Central memory CD4-positive, alpha-beta T cell (primary cell): ENCODE measurements at places on chromosomes 12 and 14.
A peak's percentile ranks its signal among the peaks of the same experiment; 100 is the strongest.

- no peak for DNase-seq
Observed at GRCh38 chr12:44627387-44628166, 248.5 kb downstream of the NELL2 start.

DNA sequence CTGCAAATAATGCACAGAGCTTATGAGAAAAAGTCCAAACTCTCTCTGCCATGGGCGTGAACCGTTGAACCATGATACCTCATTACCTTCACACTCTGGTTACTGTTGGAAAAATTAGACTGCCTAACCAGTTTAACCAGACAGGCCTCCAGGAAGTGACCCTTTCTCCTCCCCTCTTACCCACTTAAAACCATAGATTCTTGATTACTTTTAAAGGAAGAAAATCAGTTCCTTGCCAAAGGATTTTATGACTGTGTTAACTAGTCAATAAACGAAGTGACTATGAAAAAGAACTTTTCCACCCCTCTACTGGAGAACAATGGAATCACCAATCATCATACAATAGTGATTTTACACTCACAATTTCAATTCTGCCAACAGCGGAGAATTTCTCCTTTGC is 254.0 kb upstream of the ATP2B1 start:
- no peak for DNase-seq

DNA sequence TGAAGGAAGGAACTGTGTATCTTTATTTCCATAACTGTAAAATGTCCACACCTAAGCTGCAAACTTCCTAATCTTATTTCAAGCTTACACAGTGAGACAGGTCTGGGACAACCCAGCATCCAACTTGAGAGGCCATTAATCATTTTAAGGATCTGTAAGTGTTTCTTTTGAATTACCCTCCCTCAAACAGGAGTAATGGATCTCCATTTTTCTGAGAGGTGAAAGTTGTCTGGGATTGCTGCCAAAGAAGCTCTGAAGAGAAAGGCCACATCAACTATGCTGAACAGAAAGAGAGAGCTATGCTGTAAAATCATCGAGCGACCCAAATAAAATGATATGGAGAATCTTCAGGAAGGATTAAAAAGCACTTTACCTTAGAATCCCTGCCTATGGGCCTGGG is 131.7 kb upstream of the CPNE8 start:
- no peak for DNase-seq

GRCh38 chr14:69773571-69774276 is 6.8 kb downstream of the SRSF5 start:
- peak; percentile 17 for DNase-seq

GRCh38 chr12:71008616-71009015 is 88.1 kb upstream of the PTPRR start:
- no peak for DNase-seq

- DNase-seq, result no peak
Observed at GRCh38 chr14:46840944-46841720, 189.6 kb upstream of the RPL10L start.

GRCh38 chr14:54488318-54488645 is 498 bp downstream of the GMFB start:
- no peak for DNase-seq

DNA sequence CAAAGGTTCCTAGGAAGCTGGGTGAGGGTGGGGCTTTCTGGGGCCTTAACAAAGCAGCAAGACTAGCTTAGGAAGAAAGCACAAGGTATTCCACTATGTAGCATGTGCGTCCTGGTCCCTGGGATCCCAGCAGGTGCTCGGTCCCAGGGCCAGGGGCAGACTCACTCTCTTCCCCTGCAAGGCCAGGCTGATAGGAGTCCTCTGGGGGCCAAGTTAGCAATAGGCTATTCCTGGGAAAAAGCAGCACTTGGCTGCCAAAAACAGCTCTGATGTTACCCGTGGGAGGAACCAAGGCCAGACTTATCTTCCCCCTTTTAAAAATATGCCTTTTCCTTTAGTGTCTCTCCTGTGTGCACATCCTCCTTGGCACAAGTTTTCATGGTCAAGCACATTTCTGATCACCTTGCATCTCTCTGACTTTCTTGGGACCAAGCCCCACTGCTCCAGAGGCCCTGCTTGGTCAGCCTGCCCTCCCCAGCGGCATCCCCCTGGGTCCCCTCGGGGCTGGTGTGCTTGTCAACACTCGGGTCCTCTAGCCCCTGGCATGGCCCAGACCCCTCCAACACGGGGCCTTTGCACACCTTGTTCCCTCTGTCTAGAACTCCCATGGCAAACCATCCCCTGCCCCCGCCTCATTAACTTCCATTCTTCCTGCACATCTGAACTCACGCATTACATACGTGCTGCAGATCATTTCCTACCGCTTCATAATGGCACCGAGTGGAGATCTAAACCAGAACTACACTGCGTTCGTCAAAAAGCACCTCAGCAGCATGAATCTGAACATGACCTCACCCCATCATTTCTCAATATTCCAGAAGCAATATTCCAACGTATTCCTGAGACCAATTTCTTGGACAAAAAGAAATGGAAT is 21.9 kb downstream of the CCDC92 start:
- no peak for DNase-seq

DNA sequence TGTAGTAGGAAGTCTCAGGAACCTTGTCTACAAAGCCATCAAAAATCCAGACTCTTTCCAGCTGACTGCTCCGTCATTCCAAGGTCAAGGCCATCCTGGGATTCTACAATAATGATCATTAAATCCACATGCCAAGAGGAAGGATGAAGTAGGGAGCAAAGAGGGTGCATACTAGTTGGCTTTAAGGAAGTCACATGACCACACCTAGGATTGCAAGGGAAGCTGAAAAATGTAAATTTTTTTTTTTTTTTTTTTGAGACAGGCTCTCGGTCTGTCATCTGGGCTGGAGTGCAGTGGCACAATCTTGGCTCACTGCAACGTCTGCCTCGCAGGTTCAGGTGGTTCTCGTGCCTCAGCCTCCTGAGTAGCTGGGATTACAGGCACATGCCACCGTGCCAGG is 7.3 kb upstream of the MRPL42 start:
- DNase-seq, result no peak

DNA sequence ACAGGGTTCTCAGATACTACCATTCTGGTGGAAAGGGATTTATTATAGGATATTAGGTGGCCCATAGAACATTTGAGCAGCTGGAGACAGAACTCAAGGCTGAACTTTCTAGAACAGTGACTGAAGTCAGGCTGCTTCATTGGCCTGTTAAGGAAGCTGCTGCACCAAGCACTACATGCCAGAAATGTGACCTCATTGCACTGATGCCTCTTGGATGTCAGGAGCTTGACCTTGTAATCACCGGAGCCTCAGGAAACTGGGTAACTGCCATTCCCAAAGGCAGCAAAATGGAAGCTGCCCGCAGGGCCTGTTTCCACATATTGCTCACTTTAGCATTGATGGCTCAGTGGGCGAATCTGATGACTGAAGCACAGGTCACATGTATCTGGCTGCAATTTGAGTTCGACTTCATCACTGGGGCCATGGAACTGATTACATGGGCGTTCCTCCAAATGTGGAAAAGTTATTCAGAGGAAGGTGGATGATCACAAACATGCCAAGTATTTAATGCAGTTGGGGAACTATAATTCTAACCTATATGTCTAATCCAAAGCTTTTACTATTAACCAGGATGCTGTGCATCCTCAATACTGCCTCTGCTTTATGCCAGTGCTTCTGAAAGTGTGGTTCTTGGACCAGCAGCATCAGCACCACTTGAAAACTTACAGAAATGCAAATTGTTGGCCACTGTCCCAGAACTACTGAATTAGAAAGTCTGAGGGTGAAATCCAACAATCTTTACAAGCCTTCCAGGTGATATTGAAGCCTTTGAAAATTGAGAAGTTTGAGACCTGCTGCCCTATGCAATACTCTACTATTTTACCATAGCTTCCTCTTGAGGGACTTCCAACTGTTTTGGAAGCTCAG is 337.2 kb upstream of the NAV3 start:
- no peak for DNase-seq

DNA sequence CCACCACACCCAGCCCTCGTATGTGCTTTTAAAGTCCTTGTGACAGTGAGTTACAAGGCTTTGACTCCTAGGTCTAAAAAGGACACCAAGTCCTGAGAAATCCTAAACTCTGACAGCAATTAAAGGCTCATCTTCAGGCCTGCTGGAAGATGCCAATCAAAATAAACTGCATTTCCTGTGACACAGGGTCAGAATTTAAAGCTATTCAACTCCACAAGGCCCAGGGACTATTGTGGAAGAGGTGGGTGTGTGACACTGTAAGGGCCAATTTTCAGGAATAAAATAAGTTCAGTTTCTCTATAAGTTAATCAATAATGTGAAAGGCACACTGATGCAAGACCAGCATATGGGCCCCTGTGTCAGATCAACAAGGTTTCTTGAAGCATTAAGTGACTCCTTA is 69.5 kb upstream of the HECTD1 start:
- DNase-seq, result no peak

GRCh38 chr14:75835737-75836136 is 146.1 kb downstream of the TGFB3 start:
- no peak for DNase-seq

DNA sequence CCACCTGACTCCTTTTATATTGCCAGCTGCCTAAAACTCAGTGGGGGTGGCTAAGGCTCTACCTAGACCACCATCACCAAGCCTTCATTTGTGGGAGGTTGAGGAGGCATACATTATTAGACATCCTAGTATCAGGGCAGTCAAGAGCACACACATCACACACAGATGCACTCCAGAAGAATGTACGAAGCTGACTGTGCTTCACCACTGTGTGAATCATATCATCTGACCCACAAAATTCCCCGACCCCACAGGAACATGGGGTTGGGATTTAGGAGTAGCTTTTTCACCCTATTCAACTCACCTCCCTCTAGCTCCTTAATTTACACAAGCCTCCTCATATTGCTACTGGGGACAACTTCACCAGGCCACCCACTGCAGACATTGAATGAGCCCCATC is 64.8 kb upstream of the BDKRB2 start:
- no peak for DNase-seq

DNA sequence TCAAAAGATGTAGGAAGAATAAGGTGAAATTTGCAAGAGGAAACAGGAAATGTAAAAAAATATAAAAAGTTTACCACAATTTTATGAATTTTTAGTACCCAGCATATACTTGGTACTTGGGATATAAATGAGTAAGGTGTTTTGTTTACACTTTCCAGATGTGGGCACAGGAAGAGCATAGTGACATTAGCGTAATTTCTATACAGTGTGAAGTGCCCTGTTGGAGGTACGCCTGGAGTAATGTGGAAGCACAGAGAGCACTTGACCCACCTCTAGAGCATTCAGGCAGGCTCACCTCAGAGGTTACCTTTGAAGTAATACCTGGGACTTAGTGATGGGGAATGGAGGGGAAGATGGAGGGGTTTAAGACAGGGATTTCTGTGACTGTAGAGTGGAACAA is 89.5 kb downstream of the AEBP2 start:
- no peak for DNase-seq

DNA sequence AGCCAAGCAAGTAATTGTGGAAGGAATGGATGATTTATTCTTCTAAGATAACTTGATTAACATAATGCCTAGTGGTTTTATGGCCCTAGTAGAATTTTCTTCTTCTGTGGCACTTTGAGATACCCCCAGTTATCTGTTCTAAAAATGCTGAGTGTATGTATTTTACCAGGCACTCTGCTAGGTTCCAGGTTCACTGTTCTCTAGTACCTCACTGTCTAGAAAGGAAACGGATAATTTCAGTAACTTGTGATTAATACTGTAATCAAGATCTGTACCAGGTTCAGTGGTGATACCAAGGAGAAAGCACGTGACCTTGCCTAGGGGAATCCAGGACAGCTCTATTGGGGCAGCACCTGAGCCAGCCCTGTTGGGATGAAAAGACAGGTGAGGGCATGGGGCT is 8.0 kb downstream of the ANO6 start:
- no peak for DNase-seq

DNA sequence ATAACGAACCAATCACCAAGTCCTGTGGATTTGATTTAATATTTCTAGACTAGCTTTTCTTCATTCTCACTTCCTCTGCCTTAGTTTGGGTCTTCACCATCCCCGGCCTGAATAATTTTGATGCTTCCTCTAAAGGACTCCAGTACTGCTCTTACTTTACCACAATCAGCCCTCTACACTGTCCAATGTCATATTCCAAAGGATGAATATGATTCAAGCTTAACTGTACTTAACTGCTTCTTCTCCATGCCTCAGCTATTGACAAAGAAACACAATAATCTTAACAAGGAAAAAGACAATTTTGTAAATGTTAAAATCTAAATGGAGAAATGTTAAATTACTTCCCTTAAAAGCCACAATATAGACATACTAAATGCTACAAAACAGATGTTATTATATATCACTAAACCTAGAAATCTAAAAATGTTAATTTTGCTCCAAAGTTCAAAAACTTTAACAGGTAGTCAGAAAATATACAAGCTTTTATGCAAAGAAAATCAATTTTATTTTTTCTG is 70.2 kb downstream of the STXBP6 start:
- DNase-seq, result no peak

DNA sequence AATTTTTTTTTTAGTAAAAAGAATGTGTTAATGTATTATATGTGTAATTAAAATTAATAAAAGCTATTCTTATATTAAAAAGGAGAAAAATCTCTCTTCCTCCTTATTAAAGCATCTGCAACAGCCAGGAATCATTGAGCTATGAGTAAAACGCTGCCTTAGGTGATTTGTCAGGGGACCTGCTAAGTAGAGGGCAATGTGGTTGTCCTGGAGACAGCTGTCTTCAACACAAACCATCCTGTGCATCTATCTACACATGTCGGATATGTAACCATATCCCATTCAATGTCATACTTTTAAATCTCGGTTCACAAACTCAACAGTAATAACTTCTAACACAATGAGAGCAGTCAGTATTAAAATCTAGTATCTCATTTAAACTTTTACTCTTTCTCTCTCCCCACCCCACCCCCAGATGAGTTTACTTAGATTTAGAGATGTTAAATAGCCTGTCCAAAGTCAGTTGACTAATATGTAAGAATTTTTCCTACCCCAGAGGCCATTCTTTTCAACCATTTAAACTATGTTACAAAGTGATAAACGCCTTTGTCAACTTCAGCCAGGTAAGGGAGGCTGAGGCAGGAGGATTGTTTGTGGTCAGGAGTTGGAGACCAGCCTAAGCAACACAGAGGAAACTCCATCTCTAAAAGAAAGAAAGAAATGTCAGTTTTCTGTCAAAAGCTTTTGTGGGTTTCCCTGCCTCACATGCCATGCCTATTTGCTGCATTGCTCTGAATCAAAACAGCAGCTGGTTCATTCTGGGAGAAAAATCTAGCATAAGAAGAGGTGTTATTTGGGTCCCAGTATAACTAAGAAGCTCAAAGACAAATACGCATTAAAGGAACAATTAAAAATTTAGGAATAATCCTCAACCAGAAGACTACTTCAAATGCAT is 413.7 kb upstream of the CCDC196 start:
- DNase-seq, result no peak
